ENCODE measurements at places on chromosomes 4 and X.

GRCh38 chr4:19721587-19721986 is 530.1 kb upstream of the SLIT2 start:
- no peak for DNase-seq

GRCh38 chrX:9664224-9664623 is 101.4 kb downstream of the GPR143 start:
- DNase-seq = no peak

DNA sequence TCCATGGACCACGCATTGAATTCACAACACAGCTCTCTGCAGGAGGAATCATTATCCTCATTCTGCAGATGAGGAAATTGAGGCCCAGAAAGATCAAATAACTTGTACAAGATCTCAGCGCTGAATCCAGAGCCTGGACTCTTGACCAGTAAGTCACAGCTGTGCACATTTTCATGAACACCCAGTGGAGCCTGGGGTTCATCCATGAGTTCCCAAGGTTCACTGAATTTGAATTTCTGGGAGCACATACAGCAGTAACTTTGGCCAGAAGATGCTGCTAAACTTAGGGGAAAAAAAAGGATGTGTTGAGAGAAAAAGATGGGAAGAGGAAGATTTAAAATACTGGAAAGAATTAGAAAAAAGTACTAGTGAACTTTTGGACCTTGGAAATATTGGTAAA is 218.7 kb upstream of the PPARGC1A start:
- DNase-seq = no peak

DNA sequence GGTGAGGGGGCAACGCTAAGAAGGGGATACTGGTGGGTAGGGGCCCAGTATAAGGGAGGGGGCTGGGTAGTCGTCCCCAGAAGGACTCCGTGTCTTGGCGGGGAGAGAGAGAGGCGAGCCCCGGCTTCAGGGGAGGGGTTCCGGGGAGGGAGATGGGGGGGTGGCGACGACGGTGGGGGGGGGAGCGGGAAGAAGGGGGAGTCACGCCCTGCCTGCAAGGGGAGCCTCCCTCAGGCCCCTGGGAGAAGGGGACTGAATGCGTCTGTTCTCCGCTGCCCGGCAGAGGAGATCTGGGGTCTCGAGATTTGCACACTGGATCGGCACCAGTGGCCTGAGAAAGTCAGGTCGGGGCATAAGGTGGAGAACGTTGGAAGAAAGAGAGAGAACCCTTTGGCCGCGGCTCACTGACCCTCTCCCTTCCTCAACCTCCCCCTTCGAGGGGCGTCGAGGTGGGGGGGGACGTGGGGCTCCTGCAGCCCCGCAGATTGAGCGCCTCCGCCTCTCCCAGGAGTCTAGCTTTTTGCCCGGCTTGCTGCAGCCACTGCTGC is 609 bp upstream of the BCORL1 start:
- no peak for DNase-seq

- DNase-seq = no peak
These were observed 312.5 kb upstream of the HS3ST1 start for GRCh38 chr4:11741190-11741652.

GRCh38 chr4:152087335-152087734 is 326.5 kb upstream of the GATB start:
- DNase-seq = no peak

DNA sequence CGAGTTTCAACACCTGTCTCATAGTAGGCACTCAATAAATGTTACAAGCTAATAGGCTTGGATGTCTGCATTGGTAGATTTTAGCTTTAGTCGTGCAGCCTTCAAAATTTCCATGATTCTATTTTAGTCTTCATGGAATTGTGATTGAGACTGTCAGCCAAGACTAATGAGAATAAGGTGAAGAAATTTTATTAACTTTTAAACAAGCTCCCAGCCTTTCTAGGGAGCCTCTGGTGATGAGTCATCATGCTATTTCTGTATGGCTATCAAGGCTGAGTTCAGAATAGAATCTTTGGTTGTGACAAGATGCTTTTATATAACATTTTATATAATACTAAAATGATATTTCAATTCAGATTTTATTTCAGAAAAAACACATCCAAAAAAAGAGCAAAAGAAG is 685.8 kb downstream of the GABRG1 start:
- no peak for DNase-seq

GRCh38 chr4:176963121-176963520 is 170.4 kb upstream of the VEGFC start:
- DNase-seq = no peak

- no peak for DNase-seq
These were observed 17.3 kb upstream of the TMEM185A start for GRCh38 chrX:149648932-149649331.

GRCh38 chrX:47862680-47863079 is 26.0 kb downstream of the ZNF81 start:
- DNase-seq = no peak

- DNase-seq = peak; percentile 76
These were observed 28.9 kb upstream of the WDR17 start for GRCh38 chr4:176036585-176037205.

GRCh38 chrX:9604111-9604907 is 139.5 kb downstream of the TBL1X start:
- DNase-seq = no peak

DNA sequence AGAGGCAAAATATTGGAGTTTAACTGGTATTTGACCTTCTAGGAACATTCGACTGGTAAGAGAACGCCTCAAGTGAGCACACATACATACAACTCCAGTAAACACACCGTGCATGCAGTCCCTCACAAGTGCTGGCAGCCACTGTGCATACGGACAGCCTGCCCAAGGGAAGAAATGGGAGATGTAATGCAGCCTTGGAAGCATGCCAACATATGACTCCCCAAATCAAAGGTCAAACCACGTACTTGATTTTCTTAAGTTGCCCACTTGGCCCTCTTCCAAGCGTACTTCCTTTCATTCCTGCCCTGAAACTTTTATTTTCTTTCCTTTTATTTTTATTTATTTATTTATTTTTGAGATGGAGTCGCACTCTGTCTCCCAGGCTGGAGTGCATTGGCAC is 206.6 kb downstream of the SPRY1 start:
- DNase-seq = no peak

DNA sequence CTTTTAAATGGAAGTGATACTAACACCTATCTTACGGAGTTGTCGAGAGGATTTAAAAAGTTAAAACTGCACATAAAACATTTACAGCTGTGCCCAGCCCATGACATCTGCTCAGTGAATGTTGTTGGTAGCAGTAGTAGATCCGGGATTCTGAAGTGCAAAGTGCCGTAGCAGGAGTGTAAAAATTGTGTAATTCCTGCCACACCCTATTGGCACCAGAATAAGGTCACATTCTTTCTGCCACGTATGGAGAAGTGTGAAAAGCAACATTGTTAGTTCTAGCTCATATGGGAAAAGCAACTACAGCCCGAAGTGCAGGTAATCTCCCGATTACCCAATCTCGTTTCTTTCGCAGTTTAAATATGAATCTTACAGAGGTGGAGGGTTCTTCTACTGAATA is 31.2 kb downstream of the PRIMPOL start:
- no peak for DNase-seq

All from MM.1S (cell line).